ENCODE measurements at places on chromosomes 5 and 9.

GRCh38 chr5:53545744-53546143, 14.7 kb upstream of the NDUFS4 start:
- DNase-seq, result no peak

DNA sequence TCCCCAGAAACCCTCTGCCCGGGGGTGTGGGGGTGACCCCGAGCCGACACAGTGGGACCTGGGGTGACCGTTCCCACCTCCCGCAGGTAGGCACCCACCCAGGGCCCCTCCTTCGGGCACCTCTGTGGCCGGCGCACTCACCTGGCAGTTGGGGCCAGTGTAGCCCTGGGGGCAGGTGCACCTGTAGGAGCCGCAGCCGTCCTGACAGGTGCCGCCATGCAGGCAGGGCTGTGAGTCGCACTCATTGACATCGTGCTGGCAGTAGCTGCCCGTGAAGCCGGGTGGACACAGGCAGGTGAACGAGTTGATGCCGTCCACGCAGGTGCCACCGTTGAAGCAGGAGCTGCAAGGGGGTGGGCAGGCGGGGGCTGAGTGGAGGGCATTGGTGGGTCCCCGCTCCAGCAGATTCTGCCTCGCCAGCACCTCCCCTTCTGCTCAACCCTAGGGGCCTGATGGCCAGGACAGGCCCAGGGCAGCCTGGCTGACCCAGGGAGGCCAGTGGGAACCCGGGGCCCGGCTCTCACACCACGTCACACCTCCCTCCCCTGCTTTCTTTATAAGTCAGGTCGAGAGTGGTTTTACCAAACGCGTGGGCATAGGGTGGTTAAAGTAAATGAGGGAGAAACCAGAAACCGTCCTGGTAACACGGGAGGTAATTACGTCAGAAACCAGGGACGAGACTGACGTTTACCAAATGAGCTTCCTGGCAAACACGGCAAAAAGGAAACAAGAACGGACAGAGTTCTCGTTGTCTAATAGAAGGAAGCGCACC, 26.1 kb upstream of the SEC16A start:
- no peak for DNase-seq

DNA sequence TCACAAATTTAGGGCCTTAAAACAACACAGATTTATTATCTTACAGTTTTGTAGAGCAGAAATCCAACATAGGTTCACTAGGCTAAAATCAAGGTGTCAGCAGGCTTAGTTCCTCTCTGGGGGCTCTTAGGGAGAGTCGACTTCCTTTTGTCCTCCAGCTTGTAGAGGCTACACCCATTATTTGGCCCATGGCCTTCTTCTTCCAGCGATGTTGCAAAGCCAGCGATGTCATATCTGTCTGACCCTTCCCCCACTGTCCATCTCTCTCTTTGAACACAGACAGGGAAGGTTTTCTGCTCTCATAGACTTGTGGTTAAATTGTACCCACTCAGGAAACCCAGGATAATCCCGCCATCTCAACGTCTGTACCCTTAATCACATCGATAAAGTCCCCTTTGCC, 60.3 kb upstream of the SHB start:
- no peak for DNase-seq

GRCh38 chr5:38307845-38308244, 49.5 kb downstream of the EGFLAM start:
- DNase-seq, result no peak

GRCh38 chr5:67612961-67613360, 416.4 kb upstream of the CD180 start:
- no peak for DNase-seq

DNA sequence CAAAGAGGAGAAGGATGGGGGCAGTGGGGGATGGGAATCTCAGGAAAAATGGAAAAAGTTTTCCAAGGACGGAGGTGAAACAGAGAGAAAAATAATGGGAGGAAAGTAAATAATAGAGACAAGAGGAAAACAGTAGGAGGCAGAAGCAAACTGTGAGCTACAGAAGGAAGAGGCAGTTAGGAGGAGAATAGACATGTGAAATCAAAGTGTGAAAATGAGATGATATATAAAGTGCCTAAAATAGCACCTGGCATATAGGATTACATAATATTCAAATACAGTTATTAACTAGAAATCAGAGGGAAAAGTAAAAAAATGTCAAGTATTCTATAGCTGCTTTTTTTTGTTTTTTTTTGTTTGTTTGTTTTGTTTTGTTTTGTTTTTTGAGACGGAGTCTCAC, 44.0 kb upstream of the PLIN2 start:
- no peak for DNase-seq

- DNase-seq, result no peak
These were observed 25.9 kb upstream of the ZFAND5 start for GRCh38 chr9:72390907-72391306.

- no peak for DNase-seq
These were observed 90.3 kb upstream of the ZNF366 start for GRCh38 chr5:72597456-72597948.

- no peak for DNase-seq
These were observed 12.7 kb upstream of the FCN1 start for GRCh38 chr9:134930398-134930797.

DNA sequence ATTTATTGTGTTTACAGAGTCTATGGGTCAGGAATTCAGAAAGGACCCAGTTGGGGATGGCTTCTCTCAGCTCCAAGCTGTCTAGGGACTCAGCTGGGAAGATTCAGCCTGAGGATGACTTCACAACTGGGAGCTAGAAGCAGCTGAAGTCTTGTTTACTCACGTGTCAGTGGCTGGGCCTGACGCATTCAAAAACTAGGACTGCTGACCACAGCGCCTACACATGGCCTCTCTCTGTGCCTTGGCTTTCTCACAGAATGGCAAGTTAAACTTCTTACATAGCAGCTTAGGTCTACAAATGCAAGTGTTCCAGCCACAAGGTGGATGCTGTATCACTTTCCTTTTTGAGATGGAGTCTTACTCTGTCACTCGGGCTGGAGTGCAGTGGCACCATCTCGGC, 16.3 kb upstream of the PPP2CA start:
- DNase-seq, result no peak

- DNase-seq, result no peak
These were observed 591.7 kb downstream of the CETN3 start for GRCh38 chr5:89817841-89818240.

GRCh38 chr9:76215066-76215465, 179.2 kb downstream of the RFK start:
- no peak for DNase-seq

DNA sequence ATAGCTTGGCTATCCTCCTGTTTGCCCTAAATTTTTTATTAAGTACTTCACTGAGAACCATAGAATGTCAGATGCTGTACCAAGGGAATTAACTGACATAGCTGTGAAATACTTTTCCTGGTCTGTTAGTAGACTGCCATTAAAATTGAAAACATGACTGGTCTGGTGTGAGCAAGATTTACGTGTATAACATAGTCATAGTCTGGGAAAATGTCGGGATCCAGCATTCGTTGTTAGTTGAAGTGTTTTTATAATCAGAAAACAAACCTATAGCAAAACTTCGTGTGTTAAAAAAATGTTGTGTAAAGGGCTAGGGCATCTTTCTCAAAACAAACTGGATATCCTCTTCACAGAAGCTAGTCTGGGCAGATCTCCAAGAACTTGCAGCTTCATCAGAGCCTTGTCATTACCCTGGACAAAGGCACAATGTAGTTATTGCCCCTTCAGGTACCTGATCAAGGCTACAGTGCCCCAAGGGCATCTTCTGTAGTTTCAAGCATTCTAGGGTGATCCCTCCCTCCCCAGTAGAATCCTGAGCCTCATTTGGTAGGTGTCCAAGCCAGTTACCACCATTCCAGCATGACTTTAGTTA, 454.2 kb upstream of the SGCD start:
- DNase-seq, result no peak

- DNase-seq, result no peak
These were observed 66.1 kb upstream of the RASGRF2 start for GRCh38 chr5:80894083-80894482.

DNA sequence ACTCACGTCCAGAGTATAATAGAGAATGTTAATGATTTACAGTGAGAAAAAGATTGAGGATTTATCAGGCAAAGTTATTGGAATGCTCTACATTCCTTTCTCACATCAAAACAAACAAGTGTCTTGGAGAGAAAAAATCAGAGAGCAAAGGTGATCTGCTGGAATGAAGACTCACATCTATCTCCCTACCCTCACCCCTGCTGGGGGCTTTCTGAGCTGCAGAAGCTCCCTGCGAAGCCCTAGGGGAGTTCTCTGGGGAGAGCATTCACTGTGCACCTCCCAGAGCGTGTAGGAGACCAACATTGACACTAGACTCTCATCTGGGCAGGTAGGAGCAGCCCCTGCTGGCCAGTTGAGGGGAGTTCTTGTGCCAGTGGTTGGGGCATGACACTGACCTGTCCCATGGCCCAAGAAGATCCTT, 76.6 kb upstream of the ADAMTS16 start:
- DNase-seq, result no peak

Measured in left forelimb (tissue), 1 donor.